Lung microvascular endothelial cell (primary cell): ENCODE measurements at places on chromosomes 3 and 15. TPM values are rescaled to one million over a fixed set of nuclear protein-coding genes. Genes with fewer than 3 reads are reported as not detected.

BFSP2 gene
- not detected in 2 replicates for total RNA-seq

ACOX2 gene
- 0.44 and 0.60 TPM in 2 replicates for total RNA-seq

SPTBN5 gene
- total RNA-seq = 2.2 and 2.6 TPM in 2 replicates

GRCh38 chr3:188649521-188649920, 495.6 kb downstream of the LPP start:
- peak; percentile 16 for DNase-seq

GRCh38 chr3:111324645-111325044, 217.4 kb upstream of the CD96 start:
- DNase-seq = no peak

GRCh38 chr3:138060792-138061191, 50.8 kb downstream of the CLDN18 start:
- DNase-seq = no peak

- peak; percentile 38 for DNase-seq
Observed at GRCh38 chr15:56038015-56038414, 44.6 kb upstream of the NEDD4 start.

- DNase-seq = no peak
Observed at GRCh38 chr3:2920103-2920502, 190.1 kb downstream of the IL5RA start.

DNA sequence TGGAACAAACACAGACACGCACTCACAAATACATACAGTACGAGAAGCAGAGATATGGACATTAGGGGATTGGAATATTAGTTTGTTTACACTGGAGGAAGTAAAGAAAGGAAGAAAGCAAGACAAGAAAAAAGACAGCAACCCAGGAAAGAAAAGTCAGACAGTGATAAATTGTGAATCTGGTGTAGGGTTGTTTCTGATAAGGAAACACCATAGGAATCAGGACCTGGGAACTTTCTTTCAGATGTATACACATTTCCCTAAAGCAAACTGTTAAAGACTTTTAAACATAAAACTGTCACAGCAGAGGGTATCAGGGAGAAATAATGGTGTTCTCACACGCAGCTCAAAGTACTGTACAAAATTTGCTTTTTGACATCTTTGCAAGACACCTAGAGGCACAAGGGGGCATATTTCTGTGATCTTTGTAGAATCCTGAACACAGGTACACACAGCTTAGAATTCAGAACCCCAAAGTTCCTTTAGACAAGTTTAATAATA, 153.7 kb downstream of the TUSC7 start:
- no peak for DNase-seq

GRCh38 chr15:65052956-65053355, 7.8 kb downstream of the SLC51B start:
- DNase-seq = no peak

GRCh38 chr3:4829031-4829394, 150.2 kb upstream of the BHLHE40 start:
- DNase-seq = no peak

GRCh38 chr15:77784361-77785292, 151.9 kb upstream of the LINGO1 start:
- peak; percentile 22 for DNase-seq

GRCh38 chr3:184525337-184526087, 36.1 kb upstream of the EPHB3 start:
- no peak for DNase-seq

DNA sequence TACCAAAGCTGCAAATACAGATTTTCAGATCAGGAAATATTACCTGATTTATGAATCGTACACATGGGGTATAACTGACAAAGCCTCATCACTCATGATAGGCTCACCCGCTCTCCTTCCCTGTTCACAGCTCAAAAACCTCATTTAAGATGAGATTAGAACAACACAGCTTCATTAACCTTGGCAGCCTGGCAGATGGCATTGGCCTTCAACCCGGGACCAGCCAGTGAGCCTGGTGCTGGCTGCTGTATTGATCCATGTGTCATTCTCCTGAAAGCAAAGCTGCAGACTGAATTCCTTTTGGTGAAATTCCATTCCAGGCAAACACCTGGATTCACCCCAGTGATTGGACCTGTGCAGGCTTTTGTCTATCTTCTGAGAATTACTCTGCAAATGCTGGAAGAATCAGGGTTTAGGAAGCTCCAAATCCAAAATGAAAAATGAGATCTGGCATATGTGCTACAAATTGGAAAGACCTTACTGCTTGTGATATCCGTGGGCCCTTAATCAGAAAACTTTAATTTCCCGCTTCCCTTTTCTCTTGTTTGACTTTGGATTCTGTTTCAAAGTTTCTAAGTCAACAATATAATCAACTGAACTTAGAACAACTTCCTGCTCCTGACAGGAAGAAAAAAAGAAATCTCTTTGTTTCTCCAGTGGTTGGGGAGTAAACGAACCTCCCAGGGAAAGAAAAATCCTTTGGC, 189.1 kb upstream of the KBTBD8 start:
- no peak for DNase-seq

DNA sequence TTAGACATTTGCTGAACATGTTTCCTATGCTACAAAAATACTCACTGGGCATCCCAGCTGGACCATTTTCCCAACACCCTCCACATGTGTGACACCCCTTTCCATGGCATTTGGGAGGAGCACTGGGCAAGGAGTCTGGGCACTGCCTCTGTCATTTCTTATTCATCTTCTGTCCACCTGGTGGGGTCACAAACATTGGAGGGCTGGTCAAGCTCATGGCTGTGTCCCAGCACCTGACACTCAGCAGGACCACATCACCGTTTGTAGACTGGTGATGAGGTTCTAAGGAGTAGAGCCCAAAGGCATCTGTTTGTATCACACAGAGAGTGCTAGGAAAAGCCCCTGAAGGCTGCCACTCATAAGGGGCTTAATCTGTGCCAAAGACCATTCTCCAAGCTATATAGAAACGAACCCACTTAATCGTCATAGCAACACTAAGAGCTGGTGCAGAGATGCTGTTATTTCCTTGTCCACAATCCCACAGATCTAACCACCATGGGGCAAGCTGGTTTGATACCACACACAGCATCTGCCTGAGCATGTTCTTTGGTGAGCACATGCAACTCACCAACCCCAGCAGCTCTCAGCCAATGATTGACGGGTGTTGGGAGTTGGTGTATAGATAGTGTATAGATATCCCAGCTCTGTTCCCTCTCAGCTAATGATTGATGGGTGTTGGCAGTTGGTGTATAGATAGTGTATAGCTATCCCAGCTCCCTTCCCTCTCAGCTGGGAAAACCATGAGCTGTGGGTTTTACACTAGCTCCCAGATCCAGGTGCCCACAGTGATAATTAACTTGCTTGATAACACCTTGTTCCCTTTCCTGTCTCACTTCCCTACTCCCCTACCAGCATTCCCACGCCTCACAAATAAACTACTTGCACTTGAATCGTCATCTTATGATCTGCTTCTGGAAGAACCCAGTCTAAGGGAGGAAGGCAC, 42.7 kb upstream of the ATP2B2 start:
- DNase-seq = no peak

- DNase-seq = no peak
Observed at GRCh38 chr3:3015185-3016089, 94.7 kb downstream of the IL5RA start.
